IMR-90 (cell line): ENCODE measurements at places on chromosomes 6 and 20. TPM values are rescaled to one million over a fixed set of nuclear protein-coding genes. Genes with fewer than 3 reads are reported as not detected.

Gene BCAS4
- total RNA-seq, result 40.0 and 47.5 TPM in 2 replicates

Gene MTFR2
- 0.72 and 1.9 TPM in 2 replicates for total RNA-seq

DNA sequence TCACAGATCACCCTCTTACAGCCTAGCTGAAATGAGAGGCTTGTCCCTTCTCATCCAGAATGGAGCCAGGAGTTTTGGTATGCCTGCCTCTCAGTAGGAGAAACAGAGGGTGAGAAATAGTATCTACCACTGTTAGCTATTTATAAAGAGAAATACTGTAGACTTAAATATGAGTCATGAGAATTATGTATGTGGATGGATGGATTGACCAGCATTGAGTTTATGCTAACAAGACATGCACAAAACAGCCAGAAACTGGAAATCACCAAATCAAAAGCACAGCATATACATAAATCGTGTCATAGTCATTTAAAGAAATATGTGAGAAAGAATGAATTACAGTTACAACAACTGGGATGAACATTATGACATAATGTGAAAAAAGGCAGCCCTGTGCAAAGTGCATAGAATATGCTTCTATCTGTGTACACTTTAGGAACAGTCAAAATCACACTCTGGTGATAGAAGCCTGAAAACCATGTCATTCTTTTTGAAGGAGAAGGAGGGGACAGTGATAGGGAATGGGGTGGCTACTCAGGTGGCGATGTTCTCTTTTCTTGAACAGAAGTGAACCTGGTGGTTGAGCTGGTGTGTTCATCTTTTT lies 79.8 kb upstream of the KIF25 start:
- DNase-seq, result no peak

DNA sequence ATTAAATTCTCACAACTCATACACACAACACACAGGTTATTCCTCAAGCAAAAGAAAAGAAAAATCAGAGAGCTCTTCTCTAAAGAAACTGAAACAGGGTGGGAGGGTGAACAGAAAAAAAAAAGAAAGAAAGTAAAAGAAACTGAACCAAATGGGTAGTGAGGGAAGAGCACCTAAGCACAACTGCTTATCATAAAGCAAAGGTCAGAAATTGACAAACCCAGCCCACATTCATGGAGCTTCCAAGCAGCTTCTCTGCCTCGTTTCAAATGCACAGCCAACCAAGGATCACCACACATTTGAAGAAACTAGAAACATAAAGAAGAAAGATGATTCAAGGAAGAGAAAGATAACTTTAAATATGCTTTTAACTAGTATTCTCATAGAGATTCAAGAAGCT lies 90.5 kb downstream of the RNGTT start:
- no peak for DNase-seq

DNA sequence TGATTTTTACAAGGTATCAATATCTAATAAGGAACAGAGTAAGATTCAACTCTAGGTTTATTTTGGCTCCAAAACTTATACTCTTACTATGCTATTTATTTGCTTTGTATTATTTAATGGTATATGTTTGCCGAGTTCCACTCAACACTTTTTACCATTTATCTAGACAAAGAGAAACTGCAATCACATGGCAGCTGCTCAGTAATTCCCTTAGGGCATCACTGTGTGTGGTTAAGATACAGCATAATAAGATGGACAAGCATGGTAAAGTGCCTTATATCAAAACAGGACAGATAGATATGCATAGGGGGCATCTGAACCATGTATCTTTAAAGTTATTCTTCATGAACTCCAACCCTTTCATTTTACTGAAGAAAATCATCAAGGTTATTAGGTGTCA lies 483.0 kb upstream of the ID4 start:
- DNase-seq, result no peak

GRCh38 chr6:157629220-157629619 lies 193.8 kb upstream of the SNX9 start:
- DNase-seq, result peak; percentile 41

GRCh38 chr20:6142348-6142993 lies 19.6 kb upstream of the FERMT1 start:
- peak; percentile 65 for DNase-seq

Gene ANKRD6
- total RNA-seq, result 0.18 and 0.28 TPM in 2 replicates

GRCh38 chr6:5261545-5262109 lies 314 bp downstream of the FARS2 start:
- DNase-seq, result no peak

DNA sequence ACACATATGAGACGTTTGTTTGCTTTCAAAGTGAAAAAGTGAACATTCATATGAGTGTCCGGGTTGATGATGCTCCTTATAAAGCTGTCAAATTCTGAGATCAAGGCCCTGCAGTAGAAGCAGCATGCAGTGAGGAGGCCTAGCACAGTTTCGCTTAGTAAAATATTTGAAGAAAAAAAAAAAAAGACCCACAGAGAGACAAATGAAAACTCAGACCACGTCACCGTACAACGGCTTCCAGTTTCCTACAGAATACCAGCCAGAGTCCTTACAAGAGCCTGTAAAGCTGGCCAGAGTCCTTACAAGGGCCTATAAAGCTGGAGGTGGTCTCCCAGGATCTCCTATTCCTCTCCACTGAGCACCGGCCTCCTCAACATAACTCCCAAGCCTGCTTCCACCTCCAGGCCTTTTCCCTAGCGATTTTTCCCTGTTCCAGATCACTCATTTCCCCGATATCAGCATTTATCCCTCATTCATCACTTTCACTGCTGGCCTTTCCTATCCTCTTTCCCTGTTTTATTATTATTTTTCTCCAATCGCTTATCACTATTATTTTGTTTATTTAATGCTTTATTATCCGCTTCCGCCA lies 1.5 kb upstream of the HMGN4 start:
- peak; percentile 77 for DNase-seq

- DNase-seq, result peak; percentile 26
These were observed 76.1 kb downstream of the ME1 start for GRCh38 chr6:83354747-83355146.

- no peak for DNase-seq
These were observed 80.8 kb downstream of the PRND start for GRCh38 chr20:4802527-4802926.

- DNase-seq, result no peak
These were observed 5.8 kb upstream of the HMGCLL1 start for GRCh38 chr6:55584654-55585354.

- DNase-seq, result no peak
These were observed 104.9 kb downstream of the PLEKHG1 start for GRCh38 chr6:150704447-150705192.

DNA sequence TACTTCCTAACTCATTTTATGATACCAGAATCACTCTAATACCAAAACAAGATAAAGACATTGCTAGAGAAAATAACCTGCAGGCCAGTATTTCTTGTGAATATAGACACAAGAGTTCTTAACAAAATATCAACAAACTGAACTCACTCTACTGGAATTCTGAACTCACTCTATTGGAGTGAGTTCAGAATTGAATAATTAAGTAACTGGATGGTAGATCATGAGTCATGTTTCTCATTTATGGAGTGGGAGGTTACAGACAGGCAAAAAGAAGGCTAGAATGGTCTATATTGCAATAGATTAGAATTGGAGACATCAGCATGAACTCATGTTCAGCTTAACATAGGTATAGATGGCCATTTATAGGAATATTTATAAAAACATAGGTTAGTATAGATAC lies 26.6 kb upstream of the C6orf58 start:
- peak; percentile 76 for DNase-seq

DNA sequence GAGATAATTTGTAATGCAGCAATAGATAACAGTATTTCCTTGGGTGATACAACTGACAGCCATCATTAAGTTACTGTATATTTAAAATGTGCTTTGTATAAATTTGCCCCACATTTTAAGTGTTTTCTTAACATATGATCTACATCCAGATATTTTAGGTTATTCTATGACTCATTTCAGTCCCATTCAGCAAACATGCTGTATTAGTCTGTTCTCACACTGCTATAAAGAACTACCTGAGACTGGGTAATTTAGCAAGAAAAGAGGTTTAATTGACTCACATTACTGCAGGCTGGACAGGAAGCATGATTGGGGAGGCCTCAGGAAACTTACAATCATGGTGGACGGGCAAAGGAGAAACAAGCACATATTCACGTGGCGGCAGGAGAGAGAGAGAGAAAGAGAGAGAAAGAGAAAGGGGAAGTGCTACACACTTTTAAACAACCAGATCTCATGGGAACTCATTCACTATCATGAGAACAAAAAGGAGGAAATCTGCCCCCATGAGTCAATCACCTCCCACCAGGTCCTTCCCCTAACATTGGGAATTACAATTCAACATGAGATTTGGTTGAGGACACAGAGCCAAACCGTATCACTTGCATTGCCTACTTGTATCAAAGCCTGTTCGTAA lies 9.6 kb upstream of the CHD6 start:
- no peak for DNase-seq

GRCh38 chr6:133408132-133408531 lies 167.0 kb downstream of the EYA4 start:
- no peak for DNase-seq

DNA sequence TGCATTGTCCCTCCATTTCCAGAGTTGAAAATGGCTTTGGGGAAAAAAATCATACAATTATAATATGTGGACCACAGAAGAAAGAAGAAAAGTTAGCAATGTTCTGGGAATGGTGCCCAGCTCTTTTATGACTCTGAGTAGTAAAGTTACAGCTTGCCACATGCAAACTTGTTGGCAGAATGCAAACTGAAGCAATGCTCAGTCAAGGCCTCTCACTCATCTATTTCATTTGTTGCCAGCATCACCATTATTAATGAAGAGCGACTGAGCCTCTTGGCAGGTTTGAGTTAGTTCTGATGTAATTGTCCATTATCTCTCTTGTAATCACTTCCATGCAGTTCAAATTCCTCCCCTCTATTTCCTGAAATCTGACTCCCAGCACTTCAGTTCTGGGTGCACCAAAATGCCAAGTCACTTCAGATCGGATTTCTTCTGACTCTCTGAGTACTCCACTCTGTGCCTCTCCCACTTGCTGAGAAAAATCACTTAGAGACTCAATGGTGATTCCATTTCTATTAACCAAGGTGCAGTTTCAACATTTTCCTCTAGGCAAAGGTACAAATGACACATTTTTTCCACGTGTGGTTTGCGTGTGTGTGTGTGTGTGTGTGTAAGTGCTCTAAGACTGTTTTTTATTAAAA lies 154.4 kb upstream of the STMND1 start:
- DNase-seq, result peak; percentile 98

Gene GHRH
- not detected in 2 replicates for total RNA-seq

Gene ARMC2
- 0.56 and 0.72 TPM in 2 replicates for total RNA-seq

Gene VWA7
- under 0.01 and 0.28 TPM in 2 replicates for total RNA-seq

Gene RBPJL
- total RNA-seq, result not detected in 2 replicates
